ENCODE measurements at places on chromosomes 2 and 18.

GRCh38 chr2:31402388-31402787 is 12.2 kb downstream of the XDH start:
- DNase-seq = no peak

DNA sequence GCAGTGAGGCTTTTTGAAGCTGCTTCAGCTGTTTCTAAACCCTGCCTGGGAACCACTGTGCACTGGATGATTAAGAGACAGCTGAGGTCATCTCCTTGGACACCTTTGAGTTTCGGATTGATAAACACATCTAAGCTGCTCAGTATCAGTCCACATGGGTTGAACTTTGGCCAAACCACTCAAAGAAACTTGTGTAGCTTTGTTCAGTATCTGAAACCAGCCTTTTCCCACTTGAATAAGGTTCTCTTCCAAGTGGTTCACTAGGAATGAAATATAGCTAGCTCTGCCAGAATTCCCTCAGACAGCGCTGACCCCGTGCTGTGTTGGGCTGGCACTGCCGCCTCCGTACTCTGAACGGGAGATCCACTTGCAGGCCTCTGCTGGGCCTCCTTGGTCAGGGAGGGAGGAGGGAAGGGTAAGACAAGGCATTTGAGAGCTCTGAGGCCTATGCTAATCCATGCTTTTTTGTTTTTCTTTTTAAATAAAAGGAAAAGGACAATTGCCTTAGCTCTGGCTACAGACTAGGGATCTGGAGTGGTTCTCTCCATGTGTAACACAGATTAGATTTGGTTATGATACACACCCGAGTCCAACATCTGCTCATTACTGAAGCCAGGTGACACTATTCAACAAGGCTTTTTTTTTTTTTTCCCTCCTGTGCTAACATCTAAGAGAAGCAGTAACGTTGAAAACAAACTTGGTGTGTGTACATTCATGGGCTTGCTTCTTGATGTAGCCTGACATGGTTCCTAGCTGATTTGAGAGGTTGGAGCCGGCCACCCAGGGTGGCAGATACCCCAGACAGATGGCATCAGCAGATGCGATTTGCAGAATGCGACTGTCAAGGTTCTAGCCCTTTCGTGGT is 67.7 kb downstream of the NCK2 start:
- no peak for DNase-seq

DNA sequence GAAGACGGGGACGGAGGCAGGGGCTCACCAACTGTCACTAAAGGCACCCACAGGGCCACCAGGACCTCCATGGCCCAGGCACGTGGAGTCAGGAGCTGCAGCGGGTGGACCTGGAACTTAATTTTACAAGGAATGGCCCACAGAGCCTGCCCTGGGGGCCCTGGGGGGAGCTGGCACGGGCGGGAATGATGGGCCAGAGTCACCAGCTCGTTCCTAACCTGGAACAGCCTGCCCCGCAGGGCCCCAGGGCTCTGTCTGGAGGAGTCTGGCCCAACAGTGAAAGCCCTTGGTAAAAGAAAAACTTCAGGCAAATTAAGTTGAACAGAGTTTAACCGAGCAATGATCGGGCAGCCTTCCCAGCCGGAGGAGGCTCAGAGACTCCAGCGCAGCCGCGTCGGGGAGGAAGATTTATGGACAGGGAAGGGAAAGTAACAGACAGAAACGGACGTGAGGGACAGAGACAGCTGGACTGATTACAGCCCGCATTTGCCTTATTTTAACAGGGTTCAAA is 118.4 kb upstream of the TMEM18 start:
- no peak for DNase-seq

- DNase-seq = no peak
Measured at GRCh38 chr18:46488471-46489213, 168.4 kb downstream of the LOXHD1 start.

DNA sequence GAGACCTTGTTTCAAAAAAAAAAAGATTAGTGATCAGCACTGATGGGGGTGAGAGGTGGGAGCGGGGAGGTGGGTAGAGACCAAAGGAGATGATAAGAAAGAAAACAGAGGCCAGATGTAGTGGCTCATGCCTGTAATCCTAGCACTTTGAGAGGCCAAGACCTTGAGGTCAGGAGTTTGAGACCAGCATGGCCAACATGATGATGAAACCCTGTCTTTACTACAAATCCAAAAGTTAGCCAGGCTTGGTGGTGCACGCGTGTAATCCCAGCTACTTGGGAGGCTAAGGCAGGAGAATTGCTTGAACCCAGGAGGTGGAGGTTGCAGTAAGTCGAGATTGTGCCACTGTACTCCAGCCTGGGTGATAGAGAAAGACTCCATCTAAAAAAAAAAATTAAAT is 9.5 kb upstream of the SLC35F6 start:
- no peak for DNase-seq

- no peak for DNase-seq
Measured at GRCh38 chr2:20560011-20560410, 90.9 kb downstream of the HS1BP3 start.

DNA sequence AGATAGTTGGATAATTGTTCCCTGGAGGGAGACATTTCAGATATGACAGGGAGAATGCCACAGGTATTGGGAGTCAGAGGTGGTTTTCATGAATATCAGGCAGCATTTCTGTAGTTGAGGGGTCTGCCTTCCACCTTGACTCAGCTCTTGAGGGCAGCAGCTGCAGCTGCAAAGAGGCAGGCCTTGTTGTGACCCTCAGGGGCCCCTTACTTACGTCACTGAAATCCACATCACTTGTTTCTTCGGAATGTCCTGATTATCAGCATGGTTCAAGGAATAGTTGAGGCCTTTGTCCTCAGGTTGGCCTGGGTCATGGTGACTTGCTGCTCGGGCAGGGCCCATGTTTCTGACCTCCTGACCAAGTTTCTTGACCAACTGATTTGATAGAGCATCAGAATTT is 46.9 kb downstream of the TMEM17 start:
- no peak for DNase-seq

DNA sequence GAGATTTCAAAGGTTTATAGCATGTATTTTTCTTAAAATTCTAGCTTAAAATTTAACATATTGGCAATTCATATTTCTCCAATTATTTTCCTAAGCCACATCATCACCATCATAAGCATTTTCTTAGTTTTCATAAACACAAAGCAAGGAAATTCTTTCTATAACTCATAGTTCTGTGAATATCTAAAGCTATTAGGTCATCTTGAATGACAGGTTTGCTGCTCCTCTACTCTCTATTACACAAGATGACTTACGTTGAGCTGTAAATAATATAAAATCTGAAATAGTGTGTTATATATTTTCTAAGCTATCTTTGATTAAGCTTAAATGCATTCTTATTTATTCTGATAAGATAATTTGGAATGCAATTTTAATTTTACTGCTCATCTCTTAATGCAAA is 984.6 kb upstream of the CNTNAP5 start:
- DNase-seq = no peak

- no peak for DNase-seq
Measured at GRCh38 chr2:43634604-43635306, 2.3 kb upstream of the PLEKHH2 start.

- DNase-seq = no peak
Measured at GRCh38 chr18:2978208-2978607, 34.7 kb downstream of the LPIN2 start.

GRCh38 chr2:60886991-60887390 is 5.6 kb downstream of the REL start:
- no peak for DNase-seq

GRCh38 chr2:23286031-23286757 is 98.8 kb upstream of the KLHL29 start:
- DNase-seq = no peak

GRCh38 chr2:172329416-172329773 is 98.0 kb upstream of the ITGA6 start:
- no peak for DNase-seq

DNA sequence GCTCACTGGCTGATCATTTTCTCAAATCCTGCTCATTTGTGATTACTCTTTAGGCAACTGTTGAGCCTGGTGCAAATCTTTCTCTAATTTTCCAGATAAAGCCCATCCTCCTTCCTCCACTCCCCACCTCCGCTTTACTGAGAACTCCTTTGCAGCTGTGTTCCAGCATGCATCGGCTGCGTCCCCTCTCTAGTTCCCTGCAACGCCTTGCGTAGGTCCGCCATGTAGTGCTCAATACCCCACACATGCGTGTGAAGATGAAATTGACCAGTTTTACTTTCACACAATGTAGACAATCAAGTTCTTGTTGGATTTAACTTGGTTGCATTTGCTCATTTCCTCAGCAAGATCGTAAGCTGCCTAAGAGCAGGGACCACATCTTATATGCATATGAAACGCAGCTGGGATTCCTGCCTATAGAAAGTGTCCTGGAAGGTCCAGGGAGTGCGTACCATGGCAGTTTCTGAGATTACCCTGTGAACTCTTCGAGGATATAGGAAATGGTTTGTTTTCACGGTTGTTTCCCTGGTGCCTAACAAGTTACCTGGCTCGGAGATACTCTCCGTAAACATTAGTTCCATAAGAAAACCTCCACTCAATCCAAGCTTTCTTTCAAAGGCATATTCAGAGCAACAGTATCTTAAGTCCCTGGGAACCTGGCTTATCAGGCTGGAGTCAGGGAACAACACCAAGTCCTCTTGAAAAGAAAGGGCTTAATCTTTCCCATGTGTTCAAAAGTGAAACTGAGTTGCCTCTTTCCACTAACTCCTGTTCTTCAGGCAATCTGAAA is 766.4 kb upstream of the ID2 start:
- no peak for DNase-seq

- peak; percentile 75 for DNase-seq
Measured at GRCh38 chr2:27356382-27357181, at the start of gene GTF3C2. TSS of gene GTF3C2 (minus strand) at chr2:27356764. CDS start at chr2:27343554, 13,210 bp downstream.

Data from HuH-7.5 (cell line).